ENCODE measurements at places on chromosomes 6 and 20. TPM values are rescaled to one million over a fixed set of nuclear protein-coding genes. Genes with fewer than 3 reads are reported as not detected.

GRCh38 chr20:41360831-41361756 is 5.5 kb downstream of the EMILIN3 start:
- no peak for DNase-seq

PACSIN1 gene
- 10.5 TPM for total RNA-seq

COX4I2 gene
- not detected for total RNA-seq

DNA sequence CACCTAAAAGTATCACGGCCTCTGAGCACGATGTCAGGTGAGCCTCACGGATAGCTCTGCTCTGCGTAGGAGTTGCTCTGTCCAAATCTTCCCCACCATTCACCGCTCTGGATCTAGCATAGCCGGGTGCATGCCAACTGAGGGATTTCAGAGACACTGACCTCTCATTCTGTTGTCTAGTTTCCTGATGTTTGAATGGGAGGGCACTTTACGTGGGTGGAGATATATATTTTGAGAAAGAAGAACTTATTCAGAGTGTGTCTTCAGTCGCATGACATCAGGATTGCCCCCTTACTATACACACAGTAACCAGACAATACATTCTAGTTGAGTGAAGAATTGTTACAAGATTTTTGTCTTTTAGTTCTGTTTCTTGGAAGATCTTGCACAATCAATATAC is 96.5 kb upstream of the CITED2 start:
- DNase-seq, result no peak

GRCh38 chr20:24256307-24256706 is 213.1 kb upstream of the SYNDIG1 start:
- DNase-seq, result no peak

- DNase-seq, result no peak
These were observed 104.9 kb upstream of the IYD start for GRCh38 chr6:150263765-150264404.

DNA sequence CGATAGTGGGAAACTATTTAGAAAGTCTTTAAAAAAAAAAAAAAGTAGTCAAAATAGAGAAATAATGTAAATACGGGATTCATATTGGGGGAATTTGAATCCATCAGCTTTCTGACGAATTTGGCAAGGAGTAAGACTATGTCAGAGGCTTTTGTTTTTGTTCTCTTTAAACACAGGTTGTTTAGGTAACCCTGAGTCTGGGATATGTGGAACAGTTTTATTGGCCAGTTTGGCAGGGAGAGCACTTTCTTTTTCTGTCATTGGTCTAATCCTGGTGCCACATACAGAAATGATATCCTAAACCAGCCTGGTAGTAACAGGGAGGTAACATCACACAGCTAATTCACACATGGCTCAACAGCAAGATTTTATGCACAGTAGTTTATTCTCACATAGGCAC is 27.7 kb downstream of the HAO1 start:
- no peak for DNase-seq

ARID1B gene
- 71.2 TPM for total RNA-seq

DNA sequence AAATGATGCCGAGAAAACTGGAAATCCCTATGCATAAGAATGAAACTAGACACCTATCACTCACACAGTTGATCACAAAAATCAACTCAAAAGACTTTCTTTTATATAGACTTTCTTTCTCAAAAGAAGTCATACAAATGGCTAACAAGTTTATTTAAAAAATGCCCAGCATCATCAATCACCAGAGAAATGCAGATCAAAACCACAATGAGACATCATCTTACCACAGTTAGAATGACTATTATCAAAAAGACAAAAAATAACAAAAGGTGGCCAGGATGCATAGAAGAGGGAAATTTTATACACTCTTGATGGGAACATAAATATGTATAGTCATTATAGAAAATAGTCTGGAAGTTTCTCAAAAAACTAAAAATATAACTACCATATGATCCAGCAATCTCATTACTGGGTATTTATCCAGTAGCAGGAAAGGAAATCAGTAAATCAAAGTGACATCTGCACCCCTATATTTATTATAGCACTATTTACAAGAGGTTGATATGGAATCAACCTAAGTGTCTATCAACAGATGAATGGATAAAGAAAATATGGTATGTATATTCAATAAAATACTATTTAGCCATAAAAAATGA is 3.4 kb upstream of the RNF217 start:
- no peak for DNase-seq

NKX2-2 gene
- not detected for total RNA-seq

GRCh38 chr6:168407842-168408241 is 33.1 kb upstream of the SMOC2 start:
- no peak for DNase-seq

DNA sequence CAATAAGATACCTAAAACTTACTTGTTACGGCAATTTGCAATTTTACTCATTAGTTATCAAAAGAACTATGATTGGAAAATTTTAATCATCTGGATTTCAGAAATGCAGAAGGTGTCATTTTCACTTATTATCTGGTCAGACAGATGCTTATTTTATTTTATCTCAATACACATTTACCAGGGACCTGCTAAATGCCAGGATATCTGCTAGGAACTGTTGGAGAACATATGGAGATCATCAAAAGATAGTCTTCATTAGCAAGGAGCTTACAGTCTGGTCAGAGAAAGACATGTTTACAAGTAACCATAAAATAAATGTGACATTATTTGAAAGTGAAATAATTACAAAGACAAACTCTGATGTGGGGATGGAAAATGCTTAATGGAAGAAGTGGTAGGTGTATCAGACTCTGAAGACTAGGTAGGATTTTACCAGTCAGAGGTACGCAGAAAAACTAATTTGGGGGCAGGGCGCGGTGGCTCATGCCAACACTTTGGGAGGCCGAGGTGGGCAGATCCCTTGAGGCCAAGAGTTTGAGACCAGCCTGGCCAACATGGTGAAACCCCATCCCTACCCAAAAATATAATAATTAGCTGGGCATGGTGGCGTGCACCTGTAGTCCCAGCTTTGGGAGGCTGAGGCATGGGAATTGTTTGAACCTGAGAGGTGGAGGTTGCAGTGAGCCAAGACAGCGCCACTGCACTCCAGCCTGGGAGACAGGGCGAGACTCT is 137.8 kb downstream of the MYB start:
- no peak for DNase-seq

POM121L2 gene
- total RNA-seq, result 0.09 TPM

TSPO2 gene
- not detected for total RNA-seq

DNA sequence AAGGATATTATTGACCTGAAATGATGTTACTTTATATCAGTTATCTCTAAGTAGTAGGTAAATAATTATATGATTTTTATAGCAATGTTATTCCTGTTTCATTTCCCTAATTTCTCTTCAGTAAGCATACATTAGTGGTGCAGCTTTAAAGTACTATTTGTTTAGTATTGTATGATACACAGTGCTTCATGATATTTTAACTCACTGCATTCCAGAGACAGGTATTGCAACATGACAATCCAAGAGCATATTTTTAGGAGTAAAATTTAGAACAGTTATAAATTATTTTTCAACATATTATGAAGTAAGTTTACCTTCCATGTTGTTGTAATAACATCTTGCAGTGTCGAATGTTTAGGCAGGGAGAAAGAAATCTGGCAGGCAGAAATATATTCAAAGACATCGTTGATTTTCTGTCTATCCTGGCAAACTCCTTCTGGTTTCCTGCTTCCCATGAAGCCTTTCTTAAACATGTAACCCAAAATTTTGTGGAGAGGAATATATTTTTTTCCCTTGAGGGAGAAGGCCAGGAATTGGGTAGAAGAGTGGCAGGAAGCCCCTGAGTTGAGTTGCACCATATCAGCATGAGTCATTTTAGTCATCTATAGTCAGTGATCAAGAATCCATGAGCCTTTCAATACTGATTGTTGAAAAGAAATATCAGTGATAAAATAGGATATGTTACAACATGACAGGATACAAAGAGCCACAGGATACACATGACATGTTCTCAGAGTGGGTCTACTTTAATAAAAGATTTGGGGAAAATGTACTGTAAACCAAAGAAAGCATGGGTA is 29.0 kb upstream of the PTCHD4 start:
- no peak for DNase-seq

DNA sequence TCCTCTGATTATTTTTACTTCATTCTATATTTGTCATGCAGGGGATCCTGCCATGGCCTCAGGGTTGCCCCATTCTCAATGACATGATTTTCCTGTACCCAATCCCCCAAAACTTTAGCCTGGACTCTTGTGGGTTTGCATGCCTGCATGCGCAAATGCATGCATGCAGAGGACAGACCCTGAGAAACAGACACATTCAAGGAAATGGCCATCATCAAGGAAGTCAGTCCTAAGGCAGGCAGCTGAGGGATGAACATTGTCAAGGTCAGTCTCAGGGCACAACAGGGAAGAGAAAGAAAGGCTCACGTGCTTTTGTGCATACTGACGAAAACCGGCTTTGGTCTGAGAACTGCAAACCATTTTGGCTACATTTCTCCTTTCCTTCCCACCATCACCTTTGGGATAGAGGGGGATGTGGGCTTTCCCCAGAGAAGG is 13.1 kb downstream of the NEDD9 start:
- no peak for DNase-seq

SMLR1 gene
- not detected for total RNA-seq

GRCh38 chr20:31603822-31604566 is 1.1 kb upstream of the ID1 start:
- peak; percentile 96 for DNase-seq

DLL1 gene
- total RNA-seq, result 3.8 TPM

GRCh38 chr20:18728165-18728869 is 85.3 kb upstream of the SCP2D1 start:
- no peak for DNase-seq

- no peak for DNase-seq
These were observed 103.7 kb downstream of the MYO6 start for GRCh38 chr6:75852721-75853120.

DNA sequence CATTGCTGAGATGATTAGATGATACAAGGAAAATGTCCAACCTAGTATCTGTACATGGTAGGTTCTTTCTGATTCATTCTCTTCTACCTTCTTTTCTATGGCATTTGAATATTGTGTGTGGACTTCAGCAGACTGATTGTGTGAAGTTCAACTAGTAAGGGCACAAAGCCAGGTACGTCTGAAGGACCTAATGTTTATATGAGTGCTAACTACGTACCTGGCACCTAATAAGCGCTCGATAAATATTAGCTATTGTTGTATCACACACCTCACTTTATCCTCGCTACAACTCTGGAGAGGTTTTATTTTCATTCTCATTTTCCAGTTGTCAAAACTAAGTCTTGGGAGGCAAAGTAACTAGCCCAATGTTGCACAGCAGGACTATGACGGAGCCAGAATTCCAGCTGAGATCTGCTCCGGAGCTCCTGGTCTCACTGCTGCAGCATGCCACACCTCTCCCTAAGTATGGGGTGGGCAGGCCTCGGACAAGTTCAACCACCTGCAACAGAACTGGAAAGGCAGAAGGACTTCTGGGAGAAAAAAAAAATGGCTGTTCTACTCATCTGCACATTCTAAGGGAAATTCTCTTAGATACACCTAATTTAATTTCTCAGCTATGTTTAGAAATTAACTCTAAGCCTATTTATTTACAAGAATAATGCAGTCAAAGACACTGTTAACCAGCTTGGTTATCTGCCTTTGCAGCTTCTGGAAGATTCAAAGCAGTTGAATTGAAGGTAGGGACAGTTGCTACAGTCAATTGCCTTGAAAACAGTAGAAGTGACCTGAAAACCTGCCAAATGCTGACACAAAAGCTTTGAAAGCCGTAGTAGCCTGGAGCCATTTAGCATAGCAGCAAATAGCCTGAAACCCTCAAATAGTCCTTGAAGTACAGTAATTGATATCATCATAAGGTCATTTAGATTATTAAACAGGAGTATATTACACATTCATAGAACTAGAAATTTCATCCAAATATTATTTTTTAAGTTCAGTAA is 165.0 kb downstream of the PDE7B start:
- DNase-seq, result no peak

DNA sequence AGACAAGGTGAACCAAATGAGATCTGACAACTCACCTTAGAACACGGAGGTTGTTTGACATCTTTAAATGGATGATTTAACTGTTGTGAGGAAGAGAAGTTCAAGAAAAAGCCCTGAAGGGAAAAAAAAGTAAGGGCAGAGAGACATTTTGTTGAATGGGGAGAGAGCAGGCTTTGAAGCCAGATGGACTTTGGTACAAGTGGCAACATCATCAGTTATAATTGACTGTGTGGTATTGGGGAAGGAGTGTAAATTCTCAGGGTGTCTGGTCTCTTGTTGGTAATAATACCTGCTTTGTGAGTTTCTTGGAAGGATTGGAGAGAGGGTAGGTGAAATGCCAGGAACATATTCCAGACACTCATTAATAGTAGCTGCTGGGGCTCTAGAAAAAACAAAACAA is 21.6 kb downstream of the OGFRL1 start:
- DNase-seq, result no peak

BPI gene
- not detected for total RNA-seq

GRCh38 chr6:129186988-129187387 is 304.1 kb downstream of the LAMA2 start:
- no peak for DNase-seq

GRCh38 chr6:5468586-5468985 is 207.3 kb downstream of the FARS2 start:
- no peak for DNase-seq

GRCh38 chr6:153781306-153781705 is 257.7 kb upstream of the OPRM1 start:
- no peak for DNase-seq

- no peak for DNase-seq
These were observed 866.1 kb upstream of the ADGRB3 start for GRCh38 chr6:67768972-67769371.

- no peak for DNase-seq
These were observed 32.1 kb upstream of the COL21A1 start for GRCh38 chr6:56279331-56280080.

WDR27 gene
- total RNA-seq, result 64.7 TPM

- no peak for DNase-seq
These were observed 223.7 kb downstream of the DLL1 start for GRCh38 chr6:170067181-170067641.

DEFB119 gene
- not detected for total RNA-seq

BPIFB2 gene
- not detected for total RNA-seq

DNA sequence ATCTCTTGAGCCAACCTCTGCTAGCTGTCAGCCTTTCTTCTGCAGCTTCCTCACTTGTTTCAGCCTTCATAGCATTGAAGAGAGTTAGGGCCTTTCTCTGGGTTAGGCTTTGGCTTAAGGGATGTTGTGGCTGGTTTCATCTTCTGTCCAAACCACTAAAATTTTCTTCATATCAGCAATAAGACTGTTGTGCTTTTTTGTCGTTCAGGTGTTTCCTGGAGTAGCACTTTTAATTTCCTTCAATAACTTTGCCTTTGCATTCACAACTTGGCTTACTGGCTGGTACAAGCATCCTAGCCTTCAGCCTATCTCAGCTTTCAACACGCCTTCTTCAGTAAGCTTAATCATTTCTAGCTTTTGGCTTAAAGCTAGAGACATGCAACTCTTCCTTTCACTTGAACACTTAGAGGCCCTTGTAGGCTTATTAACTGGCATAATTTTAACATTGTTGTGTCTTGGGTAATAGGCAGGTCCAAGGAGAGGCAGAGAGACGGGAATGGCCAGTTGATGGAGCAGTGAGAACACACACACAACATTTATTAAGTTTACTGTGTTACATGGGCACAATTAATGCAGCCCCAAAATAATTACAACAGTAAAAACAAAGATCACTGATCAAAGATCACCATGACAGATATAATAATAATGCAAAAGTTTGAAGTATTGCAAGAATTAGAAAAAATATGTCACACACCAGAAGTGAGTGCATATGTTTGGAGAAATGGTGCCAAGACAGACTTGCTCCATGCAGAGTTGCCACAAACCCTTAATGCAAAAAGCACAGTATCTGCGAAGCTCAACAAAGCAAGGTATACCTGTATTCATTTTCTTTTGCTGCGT is 98.6 kb downstream of the HIVEP1 start:
- no peak for DNase-seq

DNAH8 gene
- not detected for total RNA-seq

All from H1 (cell line).